ENCODE measurements at places on chromosomes 7 and 10.
A peak's percentile ranks its signal among the peaks of the same experiment; 100 is the strongest.

DNA sequence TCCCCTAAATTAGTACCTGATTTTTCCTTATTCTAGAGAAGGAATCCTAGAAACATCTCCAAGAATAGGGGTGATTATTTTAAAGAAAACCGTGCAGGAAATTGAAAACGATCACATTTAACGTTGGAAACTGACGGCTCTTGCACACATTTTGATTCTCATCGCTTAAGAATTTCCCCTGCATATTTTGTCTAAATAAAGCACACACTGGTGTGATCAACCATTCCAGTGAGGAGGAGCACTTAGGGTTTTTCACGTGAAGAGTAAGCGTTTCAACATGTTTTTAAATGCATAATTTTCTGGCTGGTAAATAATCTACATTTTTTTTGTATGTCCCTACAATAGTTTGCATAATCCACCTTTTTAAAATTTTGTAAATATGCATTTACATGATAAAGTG, 229.7 kb upstream of the PFKP start:
- DNase-seq, result no peak

GRCh38 chr7:29854257-29854938, 48.1 kb downstream of the WIPF3 start:
- no peak for DNase-seq

- DNase-seq, result no peak
Measured at GRCh38 chr10:110215286-110216170, 8.1 kb downstream of the MXI1 start.

GRCh38 chr10:31927884-31928548, 615 bp downstream of the ARHGAP12 start:
- DNase-seq, result peak; percentile 31

DNA sequence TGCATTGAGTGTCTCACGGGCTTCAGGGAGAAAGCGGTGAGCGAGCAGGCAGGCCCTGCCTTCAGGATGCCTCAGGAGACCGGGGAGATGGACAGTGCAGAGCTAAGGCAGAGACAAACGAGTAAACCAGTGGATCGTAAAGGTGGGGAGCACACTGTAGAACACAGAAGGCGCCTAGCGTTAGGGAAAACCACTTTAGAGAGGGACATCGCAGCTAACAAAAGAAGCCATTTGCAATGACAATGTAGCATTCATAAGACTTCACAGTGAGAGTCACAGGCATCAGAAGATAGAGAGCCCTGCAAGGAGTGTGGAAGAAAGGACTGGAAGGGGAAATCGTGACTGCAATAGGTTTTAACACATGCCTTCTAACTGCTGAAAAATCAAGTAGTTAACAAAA, 54.9 kb upstream of the TMEM273 start:
- peak; percentile 2 for DNase-seq

DNA sequence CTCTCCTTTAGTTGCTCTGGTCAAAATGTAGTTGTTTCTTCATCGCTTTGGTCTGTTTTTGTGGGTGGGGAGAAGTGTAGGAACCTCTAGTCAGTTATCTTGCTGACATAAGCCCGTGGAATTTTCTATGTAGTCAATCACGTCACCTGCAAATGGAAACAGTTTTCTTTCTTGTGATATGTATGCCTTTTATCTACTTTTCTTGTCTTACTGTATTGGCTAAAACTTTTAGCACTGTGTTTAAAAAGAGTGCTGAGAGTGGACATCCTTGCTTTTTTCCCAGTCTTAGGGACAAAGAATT, 42.3 kb downstream of the AKR1E2 start:
- no peak for DNase-seq

DNA sequence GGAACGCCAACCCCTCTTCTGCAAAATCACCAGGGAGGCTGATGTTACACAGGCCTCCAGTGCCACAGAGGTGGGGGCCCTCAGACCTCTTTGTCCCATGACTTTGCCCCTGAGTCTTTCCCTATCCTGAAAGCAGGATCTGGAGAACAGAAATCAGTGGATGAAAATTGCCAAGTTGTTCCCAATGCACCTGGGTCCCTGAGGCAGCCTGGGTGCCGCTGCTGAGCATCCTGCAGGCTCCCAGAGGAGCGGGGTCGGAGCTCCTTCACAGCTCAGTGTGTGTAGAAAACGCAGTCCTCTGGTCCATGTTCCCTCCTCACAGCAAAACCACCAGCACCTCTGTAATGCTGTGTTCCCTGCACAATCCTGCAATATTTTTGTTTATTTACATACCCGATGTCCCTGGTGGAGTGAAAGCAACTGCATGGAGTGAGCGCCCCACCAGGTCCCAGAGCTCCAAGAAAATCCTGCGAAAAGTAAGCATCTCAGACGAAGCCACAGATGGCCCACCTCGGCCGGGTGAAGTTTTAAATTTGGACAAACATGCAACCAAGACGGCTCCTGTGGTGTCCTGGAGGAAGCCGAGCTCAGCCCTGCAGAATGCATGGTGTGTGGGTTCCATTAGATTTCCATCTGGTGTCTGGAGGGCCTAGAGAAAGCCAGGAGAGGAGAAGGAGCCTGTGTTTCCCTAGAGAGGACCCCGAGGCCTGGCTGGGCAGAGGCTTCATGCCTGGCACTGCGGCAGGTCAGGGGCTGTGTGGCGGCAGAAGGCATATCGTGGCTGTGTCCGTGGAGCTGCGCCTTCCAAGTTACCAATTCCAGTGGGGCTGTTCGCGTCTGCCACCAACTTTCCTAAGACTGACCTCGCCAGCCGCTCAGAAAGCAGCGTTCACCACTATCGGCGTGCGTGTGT, 235.2 kb downstream of the WDR37 start:
- no peak for DNase-seq

- no peak for DNase-seq
Measured at GRCh38 chr7:53437336-53437735, 401.9 kb downstream of the POM121L12 start.

GRCh38 chr10:71798308-71798624, 24.9 kb upstream of the VSIR start:
- no peak for DNase-seq

- no peak for DNase-seq
Measured at GRCh38 chr7:121931149-121931902, 58.4 kb downstream of the PTPRZ1 start.

DNA sequence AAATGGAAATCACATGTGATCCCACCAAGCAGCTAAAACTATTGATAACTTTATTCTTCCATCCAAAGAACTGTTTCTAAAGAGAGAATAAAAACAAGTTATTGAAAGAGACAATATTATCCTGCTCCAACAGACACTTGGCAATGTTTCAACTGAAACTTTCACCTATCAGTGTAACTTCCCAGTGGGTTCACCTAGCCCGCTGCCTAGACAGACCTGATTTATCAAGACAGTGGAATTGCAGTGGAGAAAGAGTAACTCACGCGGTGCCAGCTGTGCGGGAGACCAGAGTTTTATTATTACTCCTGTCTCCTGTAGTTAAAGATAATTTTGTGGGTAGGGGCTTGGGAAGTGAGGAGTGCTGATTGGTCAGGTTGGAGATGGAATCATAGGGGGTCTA, 199.8 kb downstream of the AHR start:
- DNase-seq, result no peak

- no peak for DNase-seq
Measured at GRCh38 chr10:43167498-43167889, 29.2 kb downstream of the CSGALNACT2 start.

DNA sequence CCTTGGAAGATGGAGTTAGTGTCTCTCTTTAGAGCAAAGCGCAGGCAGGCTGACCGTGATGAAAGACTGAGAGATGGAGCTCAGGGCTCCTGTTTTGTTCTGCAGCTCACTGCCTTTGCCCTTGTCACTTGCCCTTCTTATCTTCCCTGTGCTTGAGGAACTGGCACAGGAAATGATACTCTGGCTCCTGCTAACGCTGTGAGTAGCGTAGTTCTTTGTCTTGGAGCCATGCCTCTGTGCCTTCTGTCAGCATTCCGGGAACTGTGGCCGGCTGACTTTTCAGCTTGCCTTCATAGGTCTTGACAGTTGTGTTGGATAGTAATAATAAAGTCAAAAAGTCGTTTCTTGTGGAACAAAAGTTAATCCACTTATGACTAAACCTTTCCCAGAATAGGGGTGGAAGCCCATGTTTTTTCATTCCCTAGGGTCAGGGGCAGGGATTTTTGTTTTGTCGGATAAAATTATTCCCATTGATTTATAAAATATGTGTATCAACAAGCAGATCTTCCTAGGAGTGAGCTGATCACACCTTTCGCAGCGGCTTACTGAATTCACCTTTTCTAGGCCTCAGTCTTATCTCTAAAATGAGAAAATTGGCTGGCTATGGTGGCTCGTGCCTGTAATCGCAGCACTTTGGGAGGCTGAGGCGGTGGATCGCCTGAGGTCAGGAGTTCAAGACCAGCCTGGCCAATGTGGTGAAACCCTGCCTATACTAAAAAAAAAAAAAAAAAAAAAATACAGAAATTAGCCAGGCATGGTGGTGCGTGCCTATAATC, 16.6 kb upstream of the TMEM236 start:
- DNase-seq, result no peak

DNA sequence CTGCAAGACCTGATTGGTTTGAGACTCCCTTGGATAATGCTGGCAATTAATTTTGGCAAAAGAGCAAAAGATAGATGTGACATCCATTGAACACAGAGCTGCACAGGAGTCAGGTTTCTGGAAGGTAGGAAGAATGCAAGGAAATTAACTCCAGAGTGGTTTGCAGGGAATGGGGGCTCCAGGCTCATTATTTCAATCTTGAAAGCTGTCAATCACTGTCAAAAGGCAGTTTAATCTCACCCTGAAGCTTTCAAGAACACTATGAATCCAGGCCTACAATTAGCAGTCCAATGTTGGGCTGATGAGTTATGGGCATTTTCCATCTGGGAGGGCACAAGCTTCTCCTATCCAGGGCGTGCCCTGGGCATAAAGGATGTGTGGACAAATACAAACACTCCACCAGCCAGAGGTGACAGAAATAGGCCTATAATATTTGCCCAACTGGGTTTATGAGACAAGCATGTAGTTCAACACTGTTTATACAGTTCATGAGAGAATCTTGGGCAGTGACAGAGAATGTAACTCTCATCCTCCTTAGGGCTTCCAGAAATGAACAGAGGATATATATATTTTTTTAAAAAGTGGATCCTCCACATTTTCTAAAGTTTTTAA, 80.5 kb downstream of the KCNMA1 start:
- no peak for DNase-seq

Measured in T1000 (cell line).